ENCODE measurements at places on chromosomes 16 and 17.

DNA sequence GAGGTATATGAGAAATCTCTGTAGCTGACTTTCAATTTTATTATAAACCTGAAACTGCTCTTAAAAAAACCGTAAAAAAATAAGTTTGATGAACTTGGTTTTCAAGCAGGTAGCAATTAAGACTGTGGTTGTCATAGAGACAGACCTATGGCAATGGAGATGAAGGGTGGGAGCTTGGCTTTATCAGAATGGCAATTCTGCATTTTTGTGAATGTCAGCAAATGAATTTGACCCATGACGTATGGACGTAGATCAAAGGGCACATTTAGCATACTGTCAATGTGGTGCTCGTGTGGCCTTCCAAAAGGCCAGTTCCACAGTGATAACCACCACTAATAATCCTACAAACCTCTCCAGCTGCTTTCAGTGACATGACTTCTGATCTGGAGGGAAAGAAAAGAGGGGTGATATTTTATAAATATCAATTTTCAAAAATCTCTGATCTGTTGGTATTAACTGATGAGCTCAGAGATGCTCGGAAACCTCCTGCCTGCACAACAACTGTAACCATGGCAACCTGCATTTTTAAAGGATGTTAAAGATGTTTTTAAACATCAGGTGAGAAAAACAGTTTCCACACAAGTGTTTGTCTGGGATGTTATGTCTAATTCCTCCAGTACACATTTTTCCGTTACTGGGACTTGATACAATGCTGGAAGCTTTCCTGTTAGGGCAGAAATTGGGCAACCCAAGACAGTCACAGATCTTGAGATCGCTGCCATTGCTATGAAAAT is 533.7 kb downstream of the CDH13 start:
- no peak for DNase-seq

GRCh38 chr16:4652561-4652960 is 27.9 kb downstream of the MGRN1 start:
- DNase-seq: no peak

- no peak for DNase-seq
Measured at GRCh38 chr16:82544378-82545160, 82.2 kb upstream of the CDH13 start.

DNA sequence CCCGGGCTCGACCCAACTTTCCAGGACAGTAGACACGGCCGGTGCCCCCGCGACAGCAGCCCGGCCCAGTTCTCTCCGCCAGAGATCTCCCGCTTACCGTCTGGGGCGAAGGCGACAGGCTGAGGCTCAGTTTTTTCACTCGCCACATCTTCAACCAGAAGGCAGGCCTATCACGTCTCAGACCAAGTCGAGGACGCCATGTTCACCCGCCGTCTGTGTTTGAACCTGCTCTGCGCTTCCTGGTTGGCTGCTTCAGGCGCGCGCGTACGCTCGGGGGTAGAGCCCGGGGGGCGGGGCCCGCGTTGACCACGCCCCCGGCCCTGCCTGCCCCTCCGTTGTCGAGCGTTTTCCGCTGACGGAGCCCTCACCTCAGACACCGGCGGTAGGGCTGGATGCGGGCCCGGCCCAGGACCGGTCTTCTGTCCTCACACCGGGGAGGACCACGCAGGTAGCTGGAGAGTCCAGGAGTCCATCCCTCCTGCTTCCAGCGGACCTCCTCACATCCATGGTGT is at the start of gene SPAG5:
SPAG5 (minus strand) TSS at position 227 of the 512 bp plus-strand sequence; CDS start at position 148, 79 bp downstream.
- peak; percentile 92 for DNase-seq

DNA sequence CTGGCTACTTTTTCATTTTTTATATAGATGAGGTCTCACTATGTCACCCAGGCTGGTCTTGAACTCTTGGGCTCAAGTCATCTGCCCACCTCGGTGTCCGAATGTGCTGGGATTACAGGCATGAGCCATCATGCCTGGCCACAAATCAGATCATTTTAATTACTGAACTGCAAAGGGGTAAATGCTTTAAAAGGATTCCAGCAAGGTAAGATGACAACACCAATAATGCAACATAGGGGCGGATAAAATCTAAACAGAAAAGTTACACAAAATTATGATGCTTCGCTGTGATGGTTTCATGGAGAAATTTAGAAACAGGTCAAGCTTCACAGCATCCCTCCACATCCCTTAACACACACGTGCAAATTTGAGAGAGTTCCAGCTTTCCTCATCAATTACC is 32.3 kb downstream of the AXIN1 start:
- DNase-seq: no peak

DNA sequence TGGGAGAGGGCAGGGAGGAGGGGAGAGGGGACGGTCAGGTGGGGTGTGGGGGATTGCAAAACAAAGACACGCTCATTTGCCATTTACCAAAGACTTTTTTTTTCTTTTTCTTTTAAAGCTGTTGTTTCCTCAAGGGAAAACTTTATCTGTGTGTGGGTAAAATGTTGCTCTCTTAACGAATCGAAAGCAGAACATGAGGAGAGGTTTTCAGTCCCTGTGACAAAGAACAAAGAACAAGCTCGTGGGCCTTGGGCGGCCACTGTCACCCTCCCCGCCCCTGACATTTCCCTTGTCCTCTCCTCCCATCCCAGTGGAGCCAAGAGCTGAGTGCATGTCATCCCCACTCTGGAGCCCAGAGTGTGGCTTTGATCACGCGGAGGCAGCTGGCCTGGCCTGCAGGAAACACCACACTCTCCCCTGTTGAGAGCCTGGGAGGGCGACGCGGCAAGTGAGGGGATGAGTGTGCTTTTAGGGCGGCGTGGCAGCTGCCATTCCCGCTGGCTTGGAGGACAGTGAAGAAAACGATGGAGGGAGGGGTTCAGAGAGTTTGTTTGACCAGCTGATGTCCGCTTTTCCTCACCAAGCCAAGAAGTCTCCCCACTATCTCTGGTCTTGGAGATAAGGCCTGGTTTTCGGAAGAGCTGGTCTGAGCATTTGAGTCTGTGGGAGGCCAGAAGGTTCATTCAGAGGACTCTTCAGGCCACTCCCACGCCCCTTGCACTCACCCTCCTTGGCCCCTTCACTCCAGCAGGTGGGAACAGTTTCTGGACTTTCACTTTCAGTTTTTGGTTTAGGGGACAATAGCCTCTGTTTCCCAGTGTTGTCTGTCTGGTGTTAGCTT is 11.4 kb downstream of the CCR7 start:
- DNase-seq: peak; percentile 6

GRCh38 chr16:60485872-60486489 is 1550.3 kb downstream of the CDH8 start:
- DNase-seq: no peak

DNA sequence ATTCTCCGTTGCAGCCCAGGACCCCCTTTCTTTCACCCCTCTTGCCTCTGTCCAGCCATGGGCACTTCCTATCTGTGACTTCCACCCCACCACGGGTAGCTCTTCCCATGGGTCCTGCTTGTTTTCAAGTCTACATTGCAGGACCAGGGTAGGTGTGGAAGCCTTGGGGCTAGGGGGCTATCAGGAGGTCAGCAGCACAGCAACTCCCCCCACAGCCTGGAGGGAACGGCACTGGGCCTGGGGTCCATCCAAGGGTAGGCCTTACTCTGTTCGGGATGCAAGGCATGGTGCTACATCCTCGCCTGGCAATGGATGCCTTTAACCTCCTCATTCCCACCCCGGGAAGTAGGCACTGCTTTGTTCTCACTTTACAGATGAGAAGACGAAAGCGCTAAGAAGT is 109.3 kb downstream of the IRX5 start:
- no peak for DNase-seq

DNA sequence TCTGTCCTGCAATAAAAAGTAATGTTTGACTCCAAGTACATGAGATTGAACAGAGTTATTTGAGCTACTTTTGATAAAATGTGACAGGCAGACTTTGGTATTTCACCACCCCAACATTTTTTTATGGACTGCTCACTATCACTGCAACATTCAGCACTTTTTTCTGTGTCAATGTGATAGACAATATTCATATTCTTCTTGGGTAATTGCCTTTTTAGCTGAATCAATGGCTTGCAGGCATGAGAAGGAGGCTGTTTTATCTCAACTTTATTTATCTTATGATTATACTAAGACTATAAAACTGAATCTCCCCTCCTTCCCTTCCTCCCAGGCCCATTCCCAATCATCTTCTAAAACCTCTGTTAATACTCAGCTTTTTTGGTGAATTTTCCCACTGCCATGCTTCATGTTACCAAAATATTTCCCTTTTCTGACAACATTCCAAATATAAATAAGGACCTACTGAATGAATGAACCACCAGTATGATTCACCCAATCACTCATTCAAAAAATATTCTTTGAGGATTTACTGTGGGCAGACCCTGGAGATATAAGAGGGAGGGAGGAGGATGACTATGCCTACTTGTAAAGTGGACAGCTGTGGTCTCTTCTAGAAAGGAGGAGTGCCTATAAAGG is 67.6 kb downstream of the CDH13 start:
- no peak for DNase-seq

- no peak for DNase-seq
Measured at GRCh38 chr16:30600215-30600614, 10.0 kb downstream of the ZNF689 start.

GRCh38 chr16:12541672-12542071 is 262.0 kb downstream of the CPPED1 start:
- DNase-seq: no peak

- no peak for DNase-seq
Measured at GRCh38 chr17:48456589-48456988, 26.6 kb upstream of the SKAP1 start.

DNA sequence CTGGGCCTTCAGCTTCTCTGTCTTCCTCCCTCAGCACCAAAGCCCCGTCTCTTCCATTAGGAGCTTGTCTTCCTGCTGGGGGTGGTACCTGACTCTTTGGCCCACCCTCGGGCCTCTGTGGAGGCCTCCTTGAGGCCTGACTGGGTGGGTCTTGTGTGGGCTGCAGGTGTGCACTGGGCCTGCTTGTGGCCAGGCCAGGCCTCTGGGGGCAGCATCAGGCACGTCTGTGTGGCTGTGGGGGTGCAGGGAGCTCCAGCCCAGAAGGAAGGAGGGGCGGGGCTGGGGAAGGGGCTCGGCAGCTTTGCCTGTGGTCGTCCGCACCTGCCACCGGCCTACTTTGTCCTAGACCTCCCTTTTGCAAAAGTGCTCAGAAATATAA is 7.0 kb downstream of the PIGQ start:
- no peak for DNase-seq

DNA sequence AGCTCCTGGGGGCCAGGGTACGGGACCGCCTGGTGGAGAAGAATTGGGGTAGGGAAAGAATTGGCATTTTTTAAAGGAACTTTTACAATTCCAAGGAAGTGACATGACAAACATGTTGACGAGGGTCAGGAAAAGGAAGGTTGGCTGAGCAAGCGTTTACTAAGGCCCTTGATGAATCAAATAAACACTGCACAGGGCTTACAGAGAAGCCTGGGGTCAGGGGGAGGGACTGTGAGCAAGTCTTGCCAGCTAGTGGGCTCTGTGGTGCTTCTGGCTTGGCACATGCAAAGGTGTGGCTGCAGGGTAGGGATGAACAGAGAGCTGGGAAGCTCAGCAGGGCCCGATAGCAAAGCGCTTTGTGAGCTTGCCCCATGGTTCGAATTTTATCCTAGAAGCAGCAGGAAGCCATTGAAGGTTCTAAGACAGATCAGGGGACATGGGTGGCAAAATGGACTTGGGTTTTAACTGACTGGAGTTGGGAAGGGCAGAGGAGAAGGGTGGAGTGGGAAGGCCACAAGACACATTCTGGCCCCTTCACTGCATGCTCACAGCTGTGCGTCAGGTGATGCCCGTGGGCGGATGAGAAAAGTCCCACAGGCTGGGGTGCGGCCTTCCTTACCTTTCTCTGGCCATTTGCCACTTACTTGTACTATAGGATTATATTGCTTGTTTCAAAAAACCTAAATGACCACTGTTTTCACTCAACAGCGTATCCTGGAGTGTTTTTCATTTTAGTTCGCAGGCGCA is 117.8 kb downstream of the SOCS1 start:
- DNase-seq: no peak

DNA sequence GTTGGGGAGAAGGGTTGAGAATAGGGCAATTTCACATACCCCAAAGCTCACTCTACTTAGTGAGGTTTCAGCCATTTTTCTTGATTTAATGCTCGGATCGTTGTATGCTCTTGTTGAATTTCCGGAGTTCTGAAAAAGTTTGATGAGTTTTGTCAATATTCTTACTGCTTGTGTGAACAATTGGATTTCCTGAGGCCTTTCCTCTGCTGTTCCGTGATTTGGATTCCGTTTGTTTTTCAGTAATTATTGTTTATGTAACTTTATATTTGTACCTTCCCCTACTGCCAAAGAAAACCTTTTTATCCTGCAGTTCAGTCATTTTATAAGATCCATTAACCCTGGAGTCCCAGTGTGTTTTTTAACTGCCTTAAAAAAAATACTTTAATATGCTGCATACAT is 62.9 kb downstream of the PHKB start:
- DNase-seq: no peak

DNA sequence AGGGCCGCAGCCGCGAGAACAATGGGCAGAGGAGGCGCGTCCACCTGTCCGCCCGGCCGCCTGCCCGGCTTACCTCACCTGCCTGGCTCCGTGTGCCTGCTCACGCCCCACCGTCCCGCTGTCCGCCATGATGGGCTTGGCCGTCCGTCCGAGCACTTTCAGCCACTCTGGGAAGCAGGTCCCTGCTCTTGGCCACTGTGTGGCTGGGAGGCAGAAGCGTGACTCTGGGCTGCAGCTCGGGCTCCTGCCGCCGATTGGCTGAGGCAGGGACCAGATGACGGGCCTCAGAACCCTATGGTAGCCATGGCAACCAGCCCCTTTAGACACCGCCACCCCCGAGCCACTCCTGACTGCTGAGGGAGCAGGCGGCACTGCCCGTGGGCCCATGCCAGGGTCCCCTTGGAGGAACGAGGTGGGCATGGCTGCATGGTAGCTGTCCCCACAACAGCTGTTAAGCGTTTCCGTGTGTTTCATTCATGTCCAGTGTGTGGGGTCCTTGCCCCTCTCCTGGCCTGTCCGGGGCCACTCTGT is 8.9 kb upstream of the AXIN1 start:
- no peak for DNase-seq

DNA sequence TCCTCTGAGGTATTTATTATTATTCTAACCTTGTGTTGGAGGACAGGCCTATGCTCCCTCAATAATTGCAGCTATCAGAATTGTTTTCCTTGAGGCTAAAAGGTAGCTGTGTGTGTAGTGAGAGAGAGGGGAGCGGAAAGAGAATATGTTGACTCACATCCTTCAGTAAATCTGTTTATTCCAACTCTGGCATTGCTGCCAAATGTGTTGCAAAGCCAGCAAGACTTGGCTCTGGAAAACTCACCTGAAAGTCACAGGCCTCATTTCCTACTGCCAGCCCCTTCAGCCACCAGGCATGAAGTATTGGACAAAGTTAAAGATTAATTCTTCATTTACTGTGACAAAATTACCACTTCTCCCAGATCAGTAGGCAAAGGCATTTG is 9.6 kb downstream of the CA10 start:
- DNase-seq: no peak

GRCh38 chr17:61593426-61593825 is 2.4 kb upstream of the NACA2 start:
- DNase-seq: no peak

- no peak for DNase-seq
Measured at GRCh38 chr16:86585821-86586611, 7.7 kb downstream of the FOXL1 start.

DNA sequence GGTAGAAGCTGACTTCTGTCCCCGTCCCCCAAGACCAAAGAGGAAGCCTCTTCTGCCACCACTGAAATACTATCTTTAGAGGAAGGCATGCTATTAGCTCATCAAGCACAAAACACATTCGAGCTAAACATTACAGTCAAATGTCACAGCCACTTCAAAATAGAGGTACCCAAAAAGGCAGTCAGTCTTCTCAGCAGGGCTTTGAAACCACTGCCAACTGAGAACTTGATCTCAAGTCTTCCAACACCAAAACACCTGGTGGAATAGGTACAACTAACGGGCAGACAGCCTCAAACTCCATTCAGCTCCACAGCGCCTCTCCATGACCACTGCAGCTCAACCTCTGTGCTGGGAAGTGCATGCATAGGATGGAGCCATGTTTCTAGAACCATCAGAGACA is 36.0 kb downstream of the ZFHX3 start:
- no peak for DNase-seq

Measured in T-helper 9 cell (primary cell).